Ovary (tissue), 10 donors: ENCODE measurements at places on chromosomes 12 and 14. TPM values are rescaled to one million over a fixed set of nuclear protein-coding genes. Genes with fewer than 3 reads are reported as not detected.

DNA sequence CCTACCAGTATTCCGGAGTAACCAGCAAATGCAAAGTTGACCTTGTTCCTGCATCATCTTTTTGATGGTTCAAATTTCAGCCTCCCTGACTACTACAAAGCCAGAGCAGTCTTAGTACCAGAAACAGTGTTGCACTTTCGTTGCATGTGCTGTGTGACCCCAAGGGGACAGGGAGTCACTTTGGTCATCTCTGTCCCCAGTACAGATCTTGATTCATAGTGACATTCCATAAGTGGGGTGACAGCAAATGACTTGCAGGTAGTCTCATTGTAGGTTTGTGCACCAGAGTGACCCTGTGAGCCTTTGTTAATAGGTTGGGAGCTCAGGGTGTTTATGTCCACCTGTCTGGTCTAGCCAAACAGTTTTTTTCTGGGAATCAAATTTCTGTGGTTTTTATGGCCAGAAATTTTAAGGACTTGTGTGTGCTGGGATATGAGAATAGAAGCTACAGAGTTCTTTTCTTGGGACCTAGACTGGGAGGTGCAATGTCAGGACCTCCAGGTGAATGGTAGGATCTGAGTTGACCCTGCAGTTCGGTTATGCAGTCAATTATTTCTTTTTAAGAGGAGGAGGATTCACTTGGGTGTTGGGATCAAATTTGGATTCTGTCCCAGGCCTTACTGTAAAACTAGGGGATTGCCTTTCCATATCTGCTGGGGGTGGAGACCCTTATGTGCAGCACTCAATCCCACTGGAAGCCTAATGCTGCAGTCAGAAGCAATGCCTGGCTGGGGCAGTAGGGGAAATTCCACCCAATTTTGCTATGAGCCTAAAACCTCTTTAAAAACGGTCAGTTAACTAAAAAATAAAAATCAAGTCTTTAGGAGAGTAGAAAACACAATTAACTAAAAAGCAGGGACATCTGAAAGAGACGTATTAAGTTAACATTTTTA, 10.1 kb downstream of the EIF5 start:
- H3K4me1 ChIP-seq, result peaks cover 7% of the 10 kb centered on the region
- H3K27ac ChIP-seq, result no peak overlapping the region
- no peak overlapping the region for H3K4me3 ChIP-seq
- H3K36me3 ChIP-seq, result no peaks in the 10 kb centered on the region
- DNase-seq, result no peak
- no peaks in the 10 kb centered on the region for H3K27me3 ChIP-seq

DNA sequence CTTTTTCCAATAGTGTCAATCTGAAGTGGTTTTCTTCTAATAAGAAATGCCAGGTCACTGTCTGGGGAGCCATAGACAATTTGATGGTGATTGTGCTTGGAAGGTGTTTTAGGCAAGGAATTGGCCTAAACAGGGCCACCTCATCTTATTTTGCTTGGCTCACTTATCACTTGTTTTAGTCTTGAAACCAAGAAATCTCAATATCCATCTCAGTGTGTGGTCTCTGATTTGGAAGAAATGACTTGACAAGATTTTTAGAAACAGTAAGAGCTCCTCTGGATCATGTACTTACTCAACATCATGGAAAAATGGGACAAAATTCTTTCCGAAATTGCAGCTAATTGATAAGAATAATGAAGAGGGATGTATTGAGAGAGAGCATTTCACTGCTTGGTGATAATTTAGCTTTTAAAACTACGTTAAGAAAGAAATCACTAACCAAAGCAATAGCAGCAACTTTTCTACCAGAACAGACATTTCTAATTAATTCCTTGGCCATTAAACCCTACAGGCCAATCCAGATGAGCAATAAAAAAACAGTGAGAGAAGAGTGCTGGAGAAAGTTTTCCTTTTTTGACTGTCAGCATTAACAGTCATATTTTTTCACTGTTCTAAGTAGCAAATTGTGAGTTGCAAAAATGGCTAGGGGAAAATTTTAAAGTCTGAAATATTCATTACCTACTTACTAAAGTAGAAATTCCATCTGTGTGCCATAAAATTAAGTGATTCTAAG, 157.3 kb downstream of the AEBP2 start:
- H3K27me3 ChIP-seq, result no peaks in the 10 kb centered on the region
- no peak overlapping the region for H3K27ac ChIP-seq
- H3K36me3 ChIP-seq, result no peaks in the 10 kb centered on the region
- H3K4me1 ChIP-seq, result no peaks in the 10 kb centered on the region
- no peak overlapping the region for H3K4me3 ChIP-seq

- H3K27me3 ChIP-seq, result no peaks in the 10 kb centered on the region
- H3K36me3 ChIP-seq, result no peaks in the 10 kb centered on the region
- H3K27ac ChIP-seq, result no peak overlapping the region
- H3K4me3 ChIP-seq, result no peak overlapping the region
- no peak for DNase-seq
Measured at GRCh38 chr12:8455271-8455670, 491 bp upstream of the CLEC6A start.

DNA sequence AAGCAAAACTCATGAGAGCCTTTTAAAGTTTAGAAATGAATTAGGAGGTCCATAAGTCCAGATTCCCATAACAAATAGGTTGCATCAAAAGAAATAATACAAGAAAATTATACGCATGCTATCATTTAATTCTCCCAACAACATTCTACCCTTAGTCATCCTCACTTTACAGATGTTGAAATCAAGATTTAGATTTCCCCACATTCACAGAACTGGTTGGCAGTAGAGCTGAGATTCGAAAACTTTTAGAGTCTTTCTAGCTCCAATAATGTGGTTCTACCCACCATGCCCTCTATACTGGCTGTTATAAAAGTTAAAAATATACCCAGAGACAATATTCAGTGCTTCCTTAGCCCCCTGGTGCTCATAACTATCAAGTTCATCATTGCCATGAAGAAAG, 56.6 kb upstream of the METAP2 start:
- DNase-seq, result no peak
- no peaks in the 10 kb centered on the region for H3K36me3 ChIP-seq
- no peaks in the 10 kb centered on the region for H3K27me3 ChIP-seq
- H3K4me3 ChIP-seq, result no peak overlapping the region
- H3K27ac ChIP-seq, result no peak overlapping the region

DNA sequence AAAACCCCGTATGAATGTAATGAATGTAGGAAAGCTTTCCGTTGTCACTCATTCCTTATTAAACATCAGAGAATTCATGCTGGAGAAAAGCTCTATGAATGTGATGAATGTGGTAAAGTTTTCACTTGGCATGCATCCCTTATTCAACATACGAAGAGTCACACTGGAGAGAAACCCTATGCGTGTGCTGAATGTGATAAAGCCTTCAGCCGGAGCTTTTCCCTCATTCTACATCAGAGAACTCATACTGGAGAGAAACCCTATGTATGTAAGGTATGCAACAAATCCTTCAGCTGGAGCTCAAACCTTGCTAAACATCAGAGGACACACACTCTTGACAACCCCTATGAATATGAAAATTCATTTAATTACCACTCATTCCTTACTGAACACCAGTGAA, 23.8 kb downstream of the ZNF891 start:
- no peak overlapping the region for H3K4me3 ChIP-seq
- H3K4me1 ChIP-seq, result no peaks in the 10 kb centered on the region
- no peak for DNase-seq
- H3K36me3 ChIP-seq, result peaks cover 12% of the 10 kb centered on the region
- H3K27me3 ChIP-seq, result no peaks in the 10 kb centered on the region

Gene TSPAN9
- polyA plus RNA-seq, result 44.3 TPM

GRCh38 chr14:21894003-21894897, 220.6 kb upstream of the OR4E1 start:
- H3K36me3 ChIP-seq, result no peaks in the 10 kb centered on the region
- no peak overlapping the region for H3K27ac ChIP-seq
- no peak for DNase-seq
- H3K4me3 ChIP-seq, result no peak overlapping the region
- H3K27me3 ChIP-seq, result no peaks in the 10 kb centered on the region

GRCh38 chr14:103688906-103689902, 26.0 kb downstream of the XRCC3 start:
- DNase-seq, result peak; percentile 65
- no peak overlapping the region for H3K27ac ChIP-seq
- H3K27me3 ChIP-seq, result no peaks in the 10 kb centered on the region

Gene LPAR5
- polyA plus RNA-seq, result 0.57 TPM

Gene CCDC177
- polyA plus RNA-seq, result 0.04 TPM

- H3K4me1 ChIP-seq, result peaks cover 10% of the 10 kb centered on the region
- DNase-seq, result no peak
- no peaks in the 10 kb centered on the region for H3K27me3 ChIP-seq
- H3K4me3 ChIP-seq, result no peak overlapping the region
- no peaks in the 10 kb centered on the region for H3K36me3 ChIP-seq
Measured at GRCh38 chr12:94265966-94266745, 117.8 kb downstream of the PLXNC1 start.

GRCh38 chr12:61554268-61555008, 705.8 kb upstream of the USP15 start:
- no peak for DNase-seq
- H3K27ac ChIP-seq, result no peak overlapping the region

DNA sequence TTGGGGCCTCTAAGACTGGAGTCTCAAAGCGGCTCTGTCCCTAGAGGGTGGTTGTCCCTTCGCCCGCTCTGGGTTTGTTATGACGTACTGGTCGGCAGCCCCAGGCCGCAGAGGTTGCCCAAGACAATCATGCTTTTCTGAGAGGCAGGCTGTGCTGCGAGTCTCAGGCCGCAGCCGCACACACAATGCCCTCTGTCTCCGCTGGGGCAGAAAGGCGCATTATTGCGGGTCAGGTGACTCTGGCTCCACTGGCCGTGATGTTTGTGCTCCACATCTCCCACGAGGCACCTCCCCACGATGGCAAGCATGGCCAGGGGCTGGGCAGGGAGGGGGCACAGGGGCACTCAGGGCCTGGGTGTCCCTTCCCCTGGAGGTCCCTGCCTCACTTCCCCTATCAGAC, 21.0 kb upstream of the PLEKHG3 start:
- H3K27me3 ChIP-seq, result no peaks in the 10 kb centered on the region
- DNase-seq, result peak; percentile 27
- H3K4me3 ChIP-seq, result no peak overlapping the region
- H3K4me1 ChIP-seq, result peaks cover 18% of the 10 kb centered on the region
- no peaks in the 10 kb centered on the region for H3K36me3 ChIP-seq

- no peaks in the 10 kb centered on the region for H3K27me3 ChIP-seq
- no peak overlapping the region for H3K27ac ChIP-seq
- H3K36me3 ChIP-seq, result no peaks in the 10 kb centered on the region
- H3K4me3 ChIP-seq, result no peak overlapping the region
Measured at GRCh38 chr12:114172135-114172534, 206.0 kb upstream of the RBM19 start.

Gene SLCO1C1
- 0.60 TPM for polyA plus RNA-seq

GRCh38 chr12:14364583-14365271, 755 bp upstream of the ATF7IP start:
- peaks cover 2% of the 10 kb centered on the region for H3K4me1 ChIP-seq
- H3K36me3 ChIP-seq, result no peaks in the 10 kb centered on the region
- peak overlapping the region; percentile 68 for H3K4me3 ChIP-seq
- H3K27me3 ChIP-seq, result no peaks in the 10 kb centered on the region

DNA sequence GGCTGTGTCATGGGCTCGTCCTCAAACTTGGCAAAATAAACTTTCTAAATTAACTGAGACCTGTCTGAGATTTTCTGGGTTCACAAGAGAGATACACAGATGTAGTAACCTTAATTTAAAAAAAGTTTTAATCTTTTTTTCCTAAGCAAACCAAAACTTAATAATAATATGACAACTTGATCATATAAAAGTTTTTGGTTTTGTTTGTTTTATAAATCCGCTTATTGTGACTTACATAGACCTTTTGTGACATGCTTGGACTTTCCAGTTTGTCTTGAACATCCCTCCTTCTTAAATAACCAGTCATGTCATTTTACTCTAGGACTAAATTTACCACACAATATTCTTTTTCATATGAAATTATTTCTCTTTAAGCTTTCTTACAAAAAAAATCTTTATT, 8.5 kb downstream of the RDH12 start:
- DNase-seq, result no peak
- no peaks in the 10 kb centered on the region for H3K27me3 ChIP-seq
- H3K27ac ChIP-seq, result no peak overlapping the region
- no peak overlapping the region for H3K4me3 ChIP-seq

GRCh38 chr14:105925615-105926372, 399.4 kb downstream of the TMEM121 start:
- no peaks in the 10 kb centered on the region for H3K27me3 ChIP-seq
- DNase-seq, result no peak
- no peak overlapping the region for H3K27ac ChIP-seq
- H3K36me3 ChIP-seq, result no peaks in the 10 kb centered on the region

DNA sequence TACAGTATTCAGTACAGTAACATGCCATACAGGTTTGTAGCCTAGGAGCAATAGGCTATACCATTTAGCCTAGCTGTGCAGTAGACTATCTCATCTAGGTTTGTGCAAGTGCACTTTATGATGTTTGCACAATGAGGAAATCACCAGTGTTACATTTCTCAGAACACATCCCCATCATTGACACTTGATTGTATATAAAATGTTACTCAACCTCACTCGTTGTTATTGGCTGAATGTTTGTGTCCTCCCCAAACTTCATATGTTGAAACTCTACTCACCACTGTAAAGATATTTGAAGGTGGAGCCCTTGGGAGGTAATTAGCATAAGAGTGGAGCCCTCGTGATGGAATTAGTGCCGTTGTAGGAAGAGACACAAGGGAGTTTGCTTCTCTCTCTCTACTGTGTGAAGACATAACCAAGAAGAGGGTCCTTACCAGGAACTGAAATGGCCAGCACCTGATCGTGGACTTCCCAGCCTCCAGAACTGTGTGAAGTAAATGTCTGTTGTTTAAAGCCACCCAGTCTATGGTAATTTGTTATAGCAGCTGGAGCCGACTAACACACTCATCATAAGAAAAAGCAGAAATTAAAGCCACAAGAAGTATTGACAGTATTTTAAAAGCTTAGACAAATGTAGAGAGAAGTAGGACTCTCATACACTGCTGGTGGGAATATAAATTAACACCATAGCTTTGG, 3.2 kb upstream of the MED13L start:
- peaks cover 2% of the 10 kb centered on the region for H3K4me1 ChIP-seq
- no peaks in the 10 kb centered on the region for H3K27me3 ChIP-seq
- H3K27ac ChIP-seq, result no peak overlapping the region
- no peak overlapping the region for H3K4me3 ChIP-seq

Gene GALNT8
- 5.6 TPM for polyA plus RNA-seq

- no peaks in the 10 kb centered on the region for H3K27me3 ChIP-seq
- no peak for DNase-seq
- peak overlapping the region; percentile 77 for H3K4me3 ChIP-seq
- no peaks in the 10 kb centered on the region for H3K36me3 ChIP-seq
Measured at GRCh38 chr12:12726555-12727093, 9.5 kb downstream of the CDKN1B start.

GRCh38 chr12:92629349-92630065, 73.3 kb upstream of the PLEKHG7 start:
- H3K4me1 ChIP-seq, result no peaks in the 10 kb centered on the region
- no peak overlapping the region for H3K4me3 ChIP-seq
- H3K27ac ChIP-seq, result no peak overlapping the region
- no peaks in the 10 kb centered on the region for H3K27me3 ChIP-seq
- no peaks in the 10 kb centered on the region for H3K36me3 ChIP-seq

GRCh38 chr14:50658203-50658602, 9.9 kb downstream of the SAV1 start:
- no peaks in the 10 kb centered on the region for H3K36me3 ChIP-seq
- peaks cover 10% of the 10 kb centered on the region for H3K4me1 ChIP-seq
- no peak overlapping the region for H3K27ac ChIP-seq

Gene SMOC1
- polyA plus RNA-seq, result 1.4 TPM

Gene CACNA1C
- polyA plus RNA-seq, result 2.2 TPM

- no peak overlapping the region for H3K4me3 ChIP-seq
- no peaks in the 10 kb centered on the region for H3K4me1 ChIP-seq
- H3K27ac ChIP-seq, result no peak overlapping the region
- H3K27me3 ChIP-seq, result no peaks in the 10 kb centered on the region
Measured at GRCh38 chr14:30960216-30960615, 65.2 kb upstream of the AP4S1 start.

Gene TRIM9
- polyA plus RNA-seq, result 2.1 TPM

Gene GPR84
- polyA plus RNA-seq, result 0.22 TPM
